NCI-H510A treated with DMSO at 0.1 percent for 48 hours (cell line): ENCODE measurements at places on chromosomes 12 and 14.

DNA sequence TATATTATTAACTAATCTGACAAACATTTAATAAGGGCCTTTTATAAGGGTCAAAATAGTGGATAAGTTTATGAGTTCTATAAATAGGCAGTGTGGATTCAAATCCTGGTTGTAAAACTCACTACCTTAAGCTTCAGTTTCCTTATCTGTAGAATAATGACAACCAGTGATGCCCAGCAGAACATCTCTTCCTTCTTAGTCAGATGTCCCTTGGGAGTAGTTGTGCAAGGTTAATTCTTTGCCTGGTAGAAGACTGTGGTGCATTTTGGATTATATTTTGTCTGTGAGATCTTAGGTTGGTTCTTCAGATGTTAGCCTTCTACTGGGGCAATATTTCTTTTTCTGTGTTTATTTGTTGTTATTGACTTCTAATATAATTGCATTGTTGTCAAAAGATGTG lies 59.5 kb downstream of the ARID2 start:
- DNase-seq, result no peak

DNA sequence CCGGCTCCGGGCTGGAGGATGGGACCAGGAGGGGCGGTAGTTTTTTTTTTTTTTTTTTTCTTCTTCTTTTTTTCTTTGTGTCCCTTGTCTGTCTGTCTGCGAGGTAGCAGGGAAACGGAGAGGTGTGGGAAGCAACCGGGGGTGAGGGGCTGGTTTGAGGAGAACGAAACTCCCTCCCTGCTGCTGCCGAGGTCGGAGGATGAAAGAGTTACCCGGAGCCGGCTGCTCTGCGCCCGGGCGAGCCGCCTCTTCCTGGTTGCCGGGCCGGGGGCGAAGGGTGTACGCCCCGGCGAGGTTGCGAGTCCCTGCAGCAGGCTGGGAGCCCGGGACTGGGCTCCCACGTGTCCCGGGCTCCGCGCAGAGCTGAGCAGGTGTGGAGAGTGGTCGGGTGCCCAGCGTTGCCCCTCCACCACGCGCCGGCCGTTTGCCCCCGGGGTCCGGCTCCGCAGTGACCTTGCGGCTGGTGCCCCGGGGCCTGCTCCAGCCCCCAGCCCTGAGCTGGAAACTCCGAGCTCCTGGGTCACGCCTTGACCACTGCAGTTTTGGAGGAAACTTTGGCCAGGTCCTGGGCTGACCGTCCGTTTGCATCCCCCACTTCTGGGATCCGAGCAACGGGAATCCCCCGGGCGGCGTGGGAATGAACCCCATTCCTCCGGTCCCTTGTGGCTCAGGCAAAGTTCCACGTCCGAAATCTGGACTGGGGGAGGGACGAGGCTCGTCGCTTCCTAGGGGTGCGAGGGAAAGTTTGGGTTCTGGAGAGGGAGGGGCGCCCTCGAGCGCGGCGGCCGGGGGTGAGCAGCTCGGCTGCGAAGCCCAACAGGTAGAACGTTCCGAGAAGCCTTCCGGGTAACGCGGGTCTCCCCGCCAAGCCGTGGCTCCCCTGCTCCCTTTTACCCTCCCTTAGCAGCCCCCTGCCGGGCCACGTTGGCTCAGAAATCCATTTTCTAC lies 1.3 kb downstream of the CHST11 start:
- DNase-seq, result no peak

DNA sequence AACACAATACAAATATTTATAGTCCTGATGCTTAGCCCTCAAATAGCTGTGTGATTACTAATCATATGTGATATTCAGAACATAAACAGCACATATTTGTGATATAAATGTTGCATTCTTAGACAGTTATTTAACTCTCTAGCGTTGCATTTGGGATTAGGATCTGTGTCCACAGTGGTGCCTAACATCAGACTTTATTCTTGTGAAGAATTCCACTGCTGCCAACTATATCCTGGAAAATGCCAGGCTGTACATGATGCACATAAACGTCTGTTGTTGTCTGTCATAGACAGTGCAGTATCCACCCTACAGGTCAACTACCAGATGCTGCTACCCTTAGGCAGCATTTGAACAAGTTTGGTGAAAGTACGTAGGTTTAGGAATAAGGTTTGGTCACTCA lies 39.0 kb downstream of the SLC38A4 start:
- no peak for DNase-seq

DNA sequence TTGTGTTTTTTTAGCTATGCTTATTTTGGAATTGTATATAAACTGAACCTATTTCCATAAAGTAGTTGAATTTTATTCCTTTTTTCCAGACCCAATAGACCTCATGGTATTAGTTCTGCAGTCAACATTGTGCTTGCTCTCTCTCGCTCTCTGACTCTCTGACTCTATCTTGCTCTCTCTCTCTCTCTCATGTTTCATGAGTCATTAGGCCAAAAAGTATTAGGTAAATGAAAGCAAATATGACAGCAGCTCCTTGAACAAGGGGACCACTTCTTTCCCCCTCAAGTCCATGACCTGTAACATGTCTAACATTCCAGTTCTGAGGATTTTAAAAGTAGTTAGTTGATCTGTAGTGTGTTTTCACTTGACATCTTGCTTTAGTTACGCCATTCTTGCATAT lies 14.0 kb upstream of the C12orf71 start:
- DNase-seq, result no peak

DNA sequence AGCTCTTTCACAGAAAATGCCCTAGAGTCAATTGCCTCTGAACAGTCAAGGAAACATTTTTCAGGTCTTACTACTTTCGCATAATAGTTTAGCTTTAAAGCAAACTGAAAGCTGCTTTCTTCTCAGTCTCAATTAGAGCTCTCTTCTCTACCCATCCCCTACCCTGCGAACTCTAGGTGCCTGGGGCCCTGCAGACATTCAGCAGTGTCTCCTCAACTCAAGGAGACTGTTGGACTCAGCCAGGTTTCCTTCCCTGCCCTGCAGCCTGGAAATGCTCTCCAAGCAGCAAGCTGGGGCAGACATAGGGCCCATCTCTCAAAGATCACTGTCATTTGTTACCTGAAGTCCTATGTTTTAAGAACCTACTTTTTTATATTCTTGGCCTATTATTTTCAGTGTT lies 312.5 kb upstream of the PRICKLE1 start:
- DNase-seq, result no peak

- no peak for DNase-seq
These were observed 32.1 kb downstream of the CRACR2A start for GRCh38 chr12:3720772-3721171.

- no peak for DNase-seq
These were observed 310.3 kb downstream of the DPF3 start for GRCh38 chr14:72583316-72584272.

DNA sequence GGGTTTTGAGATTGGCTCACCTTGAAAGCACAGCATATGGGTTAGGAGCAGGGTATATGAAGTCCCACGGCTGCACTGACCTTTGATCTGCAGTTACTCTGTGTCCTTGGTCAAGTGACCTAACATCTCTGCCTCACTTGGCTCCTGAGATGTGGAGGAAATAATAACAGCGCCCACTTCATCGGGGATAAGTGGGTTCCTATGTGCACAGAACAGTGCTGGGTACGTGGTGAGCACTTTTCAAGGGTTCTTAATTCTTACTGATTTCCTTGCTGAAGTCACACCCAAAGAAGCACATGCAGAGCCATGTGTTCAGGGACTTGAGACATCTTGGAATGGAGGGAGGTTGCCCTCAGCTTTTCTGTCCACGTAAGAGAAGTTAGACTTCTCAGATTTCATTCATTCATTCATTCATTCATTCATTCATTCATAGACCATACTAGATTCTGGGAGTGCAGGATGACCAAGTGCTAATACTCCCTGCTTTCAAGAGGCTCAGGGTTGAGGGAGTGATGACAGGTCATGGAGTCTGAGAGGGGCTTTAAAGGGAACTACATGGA lies 39.4 kb downstream of the ADGRD1 start:
- DNase-seq, result no peak

DNA sequence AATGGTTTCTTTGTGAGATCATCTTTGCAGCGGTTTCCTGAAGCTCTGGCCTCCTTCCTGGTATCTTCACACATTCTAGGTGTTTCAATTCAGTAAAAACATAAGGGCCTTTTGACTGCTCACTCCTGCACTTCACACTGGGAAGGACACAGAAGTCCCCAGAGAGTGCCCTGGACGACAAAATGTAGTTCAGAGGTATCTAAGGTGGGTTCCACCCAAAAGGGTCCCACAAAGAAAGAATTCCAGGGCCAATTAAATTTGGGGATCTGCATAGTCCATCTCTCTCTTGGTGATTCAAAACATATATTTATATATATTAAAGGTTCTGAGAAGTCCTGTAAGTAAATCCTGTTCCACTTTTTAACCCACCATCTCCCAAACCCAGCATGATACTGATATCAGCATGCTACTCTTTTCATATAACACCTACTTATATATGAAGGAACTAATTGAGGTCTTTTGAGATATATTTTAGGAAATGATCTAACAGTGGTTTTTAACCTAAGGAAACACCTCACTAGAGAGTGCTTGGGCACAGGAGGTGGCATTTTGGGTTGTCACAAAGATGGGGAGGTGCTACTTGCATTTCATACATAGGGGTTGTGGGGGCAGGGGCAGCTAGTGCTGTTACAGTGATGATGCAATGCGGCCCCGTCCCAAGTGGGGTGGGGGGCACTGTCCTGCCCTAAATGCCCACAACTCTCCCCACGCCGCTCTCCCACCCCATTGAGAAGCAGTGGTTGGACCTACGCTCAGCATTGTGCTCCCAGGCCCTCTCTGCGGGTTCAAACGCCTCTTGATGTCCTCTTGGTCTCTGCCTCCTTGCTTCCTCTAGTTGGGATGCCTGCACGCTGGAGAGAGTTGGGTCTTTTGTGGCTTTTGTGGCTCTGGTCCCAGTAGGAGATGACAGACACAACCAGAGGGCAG lies 109.4 kb downstream of the ARF6 start:
- DNase-seq, result no peak

DNA sequence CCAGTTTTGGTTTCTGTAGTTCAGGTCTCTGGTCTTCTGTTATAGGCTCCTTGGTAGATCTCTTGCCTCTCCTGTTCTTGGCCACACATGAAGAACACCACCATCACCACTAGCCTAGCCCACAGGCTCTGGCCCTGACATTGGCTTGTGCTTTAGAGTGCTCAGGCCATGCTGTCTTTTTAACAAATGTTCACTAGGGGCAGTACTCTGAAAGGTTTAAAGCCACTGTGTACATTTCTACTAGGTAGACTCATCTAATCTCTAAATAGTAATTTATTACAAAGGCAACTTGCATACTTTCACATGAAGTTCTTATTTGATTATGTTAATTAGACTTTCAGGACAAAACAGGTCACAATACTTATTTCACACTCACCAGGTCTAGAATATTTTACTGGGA lies 38.3 kb downstream of the PDE6H start:
- DNase-seq, result no peak

DNA sequence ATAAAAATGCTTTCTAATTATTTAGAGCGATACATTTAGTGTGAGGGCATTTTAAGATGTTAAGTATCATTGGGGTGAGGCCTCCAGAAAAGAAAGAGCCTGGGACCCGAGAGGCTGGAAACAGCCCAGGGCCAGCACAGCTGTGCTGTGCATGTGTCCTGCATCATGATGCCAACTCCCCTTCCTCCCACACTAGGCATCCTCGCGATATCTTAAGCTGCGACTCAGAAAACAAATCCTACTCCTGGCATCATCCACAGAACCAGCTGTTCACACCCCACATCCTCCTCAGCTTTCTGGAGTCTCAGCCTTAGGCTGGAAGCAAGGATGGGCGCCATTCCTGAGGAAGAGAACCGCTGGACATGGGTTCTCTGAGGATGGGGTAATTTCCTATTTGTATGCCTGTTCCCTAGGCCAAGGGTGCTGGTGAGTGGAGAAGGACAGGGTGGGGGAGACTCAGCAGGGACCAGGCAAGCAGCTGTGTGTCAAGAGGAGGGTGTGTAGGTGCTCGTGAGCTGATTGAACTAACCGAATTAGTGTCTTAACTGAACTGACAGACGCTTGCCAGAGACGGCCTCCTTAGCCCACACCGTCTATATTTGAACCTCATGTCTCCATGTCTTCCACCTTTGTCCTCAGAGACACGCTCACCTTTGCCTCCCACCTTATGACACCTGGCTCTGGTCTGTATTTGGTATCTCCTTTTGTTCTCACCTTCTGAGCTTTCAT lies 15.6 kb upstream of the MCRS1 start:
- no peak for DNase-seq

GRCh38 chr12:113128802-113129663 lies 6.5 kb downstream of the RASAL1 start:
- no peak for DNase-seq

GRCh38 chr12:54265364-54265812 lies 14.5 kb downstream of the CBX5 start:
- no peak for DNase-seq

- peak; percentile 9 for DNase-seq
These were observed 170.6 kb upstream of the GARIN6 start for GRCh38 chr12:99476956-99477355.

DNA sequence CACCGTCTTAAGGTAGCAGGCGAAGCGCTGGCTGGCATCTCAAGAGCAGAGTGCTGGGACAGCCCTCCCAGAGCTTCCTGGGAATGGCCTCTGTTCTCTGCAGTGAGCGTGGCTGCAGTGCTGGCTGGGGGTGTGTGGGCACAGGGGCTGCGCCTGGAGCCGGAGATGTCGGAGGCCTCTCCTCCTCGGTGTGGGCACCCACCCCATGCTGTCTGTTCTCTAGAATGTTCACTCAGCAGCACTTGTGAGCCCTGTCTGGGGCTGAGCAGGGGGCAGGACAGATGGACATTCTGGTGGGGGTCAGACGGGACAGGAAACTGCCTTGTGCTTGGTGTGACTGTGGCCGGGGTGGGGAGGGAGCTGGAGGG lies 15.9 kb downstream of the FBRSL1 start:
- DNase-seq, result no peak

GRCh38 chr14:90850487-90850886 lies 34.3 kb upstream of the TTC7B start:
- DNase-seq, result no peak

- DNase-seq, result no peak
These were observed 110.7 kb downstream of the RFLNA start for GRCh38 chr12:124405592-124405991.

- no peak for DNase-seq
These were observed 40.6 kb downstream of the MOK start for GRCh38 chr14:102264355-102264754.

DNA sequence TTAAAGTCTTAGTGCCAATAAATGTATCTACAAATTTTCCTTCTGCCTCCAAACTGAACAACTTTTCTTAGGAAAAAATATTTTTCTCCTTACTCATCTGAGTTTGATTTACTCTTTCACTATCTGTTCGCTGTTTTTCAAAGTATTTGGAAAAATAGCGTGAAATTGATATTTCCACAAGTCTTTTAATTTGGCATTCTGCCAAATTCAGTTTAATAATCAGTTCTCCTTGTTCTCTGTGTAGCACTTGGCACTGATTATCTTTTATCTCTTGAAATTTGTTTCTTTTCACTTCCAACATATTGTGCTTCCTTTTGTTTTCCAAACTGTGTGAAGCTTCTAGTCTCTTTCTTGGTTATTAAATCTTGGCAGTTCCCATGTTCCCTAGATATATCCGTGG lies 559.8 kb downstream of the RPL10L start:
- DNase-seq, result no peak

DNA sequence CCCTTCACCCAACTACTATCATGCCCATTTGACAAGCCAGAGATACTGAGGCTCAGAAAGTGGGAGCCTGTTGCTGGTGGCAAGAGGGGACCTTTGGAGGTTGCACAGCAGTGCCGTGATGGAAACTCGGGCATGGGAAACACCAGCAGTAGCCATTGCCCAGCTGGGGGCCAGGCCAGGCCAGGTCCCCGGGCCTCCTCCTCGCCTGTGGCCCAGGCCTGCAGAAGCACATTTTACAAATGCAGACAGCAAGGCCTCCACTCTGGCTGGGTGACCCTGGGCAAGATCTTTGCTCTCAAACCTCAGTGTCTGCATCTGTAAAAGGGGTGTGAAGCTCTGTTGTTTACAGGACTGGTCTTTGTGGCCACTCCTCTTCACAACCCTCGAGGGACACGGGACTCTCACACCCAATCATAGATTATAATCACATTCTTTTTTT lies 4.5 kb upstream of the SH2B3 start:
- no peak for DNase-seq
